SK-N-MC (cell line): ENCODE measurements at places on chromosomes 11 and 22.

GRCh38 chr11:22006901-22007300 lies 186.0 kb upstream of the ANO5 start:
- no peak for DNase-seq

DNA sequence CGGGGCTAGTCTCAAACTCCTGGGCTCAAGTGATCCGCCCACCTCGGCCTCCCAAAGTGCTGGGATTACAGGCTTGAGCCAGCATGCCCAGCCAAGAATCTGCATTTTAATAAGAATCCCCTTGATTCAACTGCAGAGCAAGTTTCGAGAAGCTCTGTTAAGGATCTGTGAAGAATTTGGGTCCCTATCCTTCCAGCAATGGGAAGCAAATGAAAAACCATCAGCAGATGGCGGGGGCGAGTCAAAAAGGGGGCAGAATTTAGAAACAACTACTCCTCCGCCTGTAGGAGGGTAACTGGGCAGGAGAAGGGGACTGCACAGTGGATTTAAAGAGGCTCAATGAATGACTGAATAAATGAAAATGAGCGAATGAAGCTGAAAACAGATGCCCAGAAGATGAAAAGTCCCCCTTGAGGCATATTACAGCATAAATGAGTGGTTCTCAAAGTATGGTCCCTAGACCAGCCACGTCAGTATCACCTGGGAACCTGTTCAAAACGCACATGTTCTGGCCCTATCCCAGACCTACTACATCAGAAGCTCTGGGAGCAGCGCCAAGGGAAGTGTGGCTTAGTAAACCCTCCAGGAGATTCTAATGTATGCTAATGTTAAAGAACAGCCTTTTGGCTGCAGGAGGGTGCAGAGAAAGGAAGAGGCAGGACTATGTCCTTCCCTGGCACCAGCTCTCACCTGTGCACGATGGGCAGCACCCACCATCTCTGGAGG lies 15.0 kb downstream of the VWCE start:
- no peak for DNase-seq

GRCh38 chr22:49849161-49850020 lies 4.3 kb upstream of the ZBED4 start:
- DNase-seq: no peak

- no peak for DNase-seq
These were observed 34.7 kb downstream of the CERK start for GRCh38 chr22:46703171-46703995.

DNA sequence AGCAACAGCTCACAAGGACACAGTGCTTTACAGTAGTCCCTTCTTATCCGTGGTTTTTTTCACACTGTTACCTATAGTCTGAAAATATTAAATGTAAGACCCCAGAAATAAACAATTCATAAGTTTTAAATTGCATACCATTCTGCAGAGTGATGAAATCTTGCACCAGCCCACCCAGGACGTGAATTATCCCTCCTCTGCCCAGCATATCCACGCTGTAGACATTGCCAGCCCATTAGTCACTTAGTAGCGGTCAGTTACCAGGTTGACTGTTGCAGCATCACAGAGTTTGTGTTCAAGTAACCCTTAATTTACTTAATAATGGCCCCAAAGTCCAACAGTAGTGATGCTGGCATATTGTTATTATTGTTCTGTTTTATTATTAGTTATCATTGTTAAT lies 3.6 kb downstream of the CLTCL1 start:
- no peak for DNase-seq

- no peak for DNase-seq
These were observed 8.0 kb upstream of the IL18BP start for GRCh38 chr11:71990701-71991100.

- no peak for DNase-seq
These were observed 46.1 kb upstream of the BLID start for GRCh38 chr11:122162095-122162494.
